HT1080 (cell line): ENCODE measurements at places on chromosomes 16 and 17. TPM values are rescaled to one million over a fixed set of nuclear protein-coding genes. Genes with fewer than 3 reads are reported as not detected.

The CORO6 gene
- total RNA-seq = 1.4 and 2.4 TPM in 2 replicates

The CCDC78 gene
- total RNA-seq = 4.2 and 4.6 TPM in 2 replicates

The HCRT gene
- total RNA-seq = not detected in 2 replicates

The EFCAB5 gene
- 0.33 and 0.77 TPM in 2 replicates for total RNA-seq

The OR2C1 gene
- not detected in 2 replicates for total RNA-seq

The NATD1 gene
- 0.47 and 0.88 TPM in 2 replicates for total RNA-seq

The TADA2A gene
- 26.7 and 28.8 TPM in 2 replicates for total RNA-seq

The PLA2G10 gene
- not detected in 2 replicates for total RNA-seq

The KRT25 gene
- total RNA-seq = not detected in 2 replicates

The NDE1 gene
- 36.6 and 37.0 TPM in 2 replicates for total RNA-seq

The KCNH6 gene
- not detected in 2 replicates for total RNA-seq

The DBF4B gene
- 11.4 and 11.6 TPM in 2 replicates for total RNA-seq

The LGALS9B gene
- total RNA-seq = not detected in 2 replicates

The CPHXL gene
- not detected in 2 replicates for total RNA-seq

The UNC119 gene
- 57.8 and 58.4 TPM in 2 replicates for total RNA-seq

The FZD2 gene
- 9.7 and 14.6 TPM in 2 replicates for total RNA-seq

The CTF1 gene
- not detected in 2 replicates for total RNA-seq

The CACNA1H gene
- total RNA-seq = not detected in 2 replicates

The RAP1GAP2 gene
- total RNA-seq = 17.5 and 20.2 TPM in 2 replicates

The GGA3 gene
- total RNA-seq = 14.9 and 15.4 TPM in 2 replicates

The NT5C gene
- 150 and 161 TPM in 2 replicates for total RNA-seq

The WFIKKN2 gene
- not detected in 2 replicates for total RNA-seq

The CYGB gene
- total RNA-seq = 0.14 and 0.37 TPM in 2 replicates

The TP53TG3B gene
- total RNA-seq = 1.8 TPM in 1 of 2 replicates, not detected in the other

The PKMYT1 gene
- 37.6 and 46.9 TPM in 2 replicates for total RNA-seq

The TMC6 gene
- 4.0 and 6.1 TPM in 2 replicates for total RNA-seq

The SMPD3 gene
- 0.31 TPM in 1 of 2 replicates, not detected in the other for total RNA-seq
